ENCODE measurements at places on chromosomes 1 and 21. TPM values are rescaled to one million over a fixed set of nuclear protein-coding genes. Genes with fewer than 3 reads are reported as not detected.

NOS1AP gene
- 3.5 TPM for total RNA-seq

PRAMEF11 gene
- not detected for total RNA-seq

ADAMTS5 gene
- 14.5 TPM for total RNA-seq

RABIF gene
- 7.3 TPM for total RNA-seq

CASQ1 gene
- total RNA-seq, result 1.6 TPM
